ENCODE measurements at places on chromosomes 11 and 22.

DNA sequence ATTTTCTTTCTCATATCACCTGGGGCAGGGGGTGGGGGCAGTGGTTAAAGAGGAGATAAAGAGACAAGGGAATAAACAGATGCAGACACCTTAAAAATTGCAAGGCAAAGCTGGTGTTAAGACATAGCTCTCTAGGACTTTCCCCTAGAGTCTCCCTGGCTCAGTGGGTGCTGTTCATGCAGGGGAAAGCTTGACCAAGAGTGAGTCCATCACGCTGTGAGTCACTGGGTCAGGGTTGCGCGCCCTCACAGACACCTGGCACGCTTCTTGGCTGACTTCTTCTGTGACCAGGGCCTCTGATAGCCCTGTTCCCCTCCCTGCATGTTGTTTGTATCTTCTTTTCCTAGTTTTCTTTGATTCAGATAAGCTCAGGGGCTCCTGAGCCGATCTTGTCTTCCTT, 31.9 kb downstream of the COMMD9 start:
- no peak for DNase-seq

DNA sequence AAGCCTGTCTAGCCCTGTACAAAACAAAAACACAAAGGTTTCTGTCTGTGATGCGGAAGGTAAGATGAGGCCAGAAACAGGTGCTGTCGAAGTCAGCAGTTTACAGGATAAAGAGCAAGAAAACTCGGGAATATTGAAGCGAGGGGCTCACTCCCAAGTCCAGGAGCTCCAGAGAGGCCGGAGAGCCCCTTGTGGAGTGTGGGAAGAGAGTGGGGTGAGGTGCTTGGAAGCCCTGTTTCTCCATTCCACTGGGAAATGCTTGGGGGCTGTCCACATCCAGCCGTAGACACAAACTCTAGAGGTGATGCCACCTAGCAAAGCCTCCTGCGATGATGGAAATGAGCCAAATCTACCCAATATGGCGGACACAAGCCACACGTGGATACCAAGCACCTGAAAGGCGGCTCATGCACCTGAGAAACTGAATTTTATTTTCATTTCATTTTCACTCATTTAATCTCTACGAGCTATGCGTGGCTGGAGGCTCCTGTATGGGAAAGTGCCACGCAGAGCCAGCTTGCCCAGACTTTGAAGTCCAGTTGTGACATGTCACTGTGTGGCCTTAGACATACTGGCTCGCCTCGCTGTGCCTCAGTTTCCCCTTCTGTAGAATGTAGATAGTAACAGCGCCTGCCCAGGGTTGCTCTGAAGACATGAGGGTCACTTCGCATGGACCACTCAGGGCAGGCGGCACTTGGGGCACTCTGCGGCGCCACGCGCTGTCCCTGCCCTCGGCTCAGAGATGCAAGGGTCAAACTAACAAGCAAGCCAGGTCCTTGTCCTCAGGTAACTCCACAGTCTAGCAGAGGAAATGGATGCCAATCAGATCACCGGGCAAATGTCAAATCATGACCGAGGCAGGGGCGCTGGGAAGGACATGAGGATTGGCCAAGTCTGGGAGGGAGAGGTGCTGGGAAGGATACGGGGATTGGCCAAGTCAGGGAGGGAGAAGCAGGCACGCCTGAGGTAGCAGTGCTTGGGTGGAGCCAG, 684.7 kb downstream of the TBC1D22A start:
- no peak for DNase-seq

DNA sequence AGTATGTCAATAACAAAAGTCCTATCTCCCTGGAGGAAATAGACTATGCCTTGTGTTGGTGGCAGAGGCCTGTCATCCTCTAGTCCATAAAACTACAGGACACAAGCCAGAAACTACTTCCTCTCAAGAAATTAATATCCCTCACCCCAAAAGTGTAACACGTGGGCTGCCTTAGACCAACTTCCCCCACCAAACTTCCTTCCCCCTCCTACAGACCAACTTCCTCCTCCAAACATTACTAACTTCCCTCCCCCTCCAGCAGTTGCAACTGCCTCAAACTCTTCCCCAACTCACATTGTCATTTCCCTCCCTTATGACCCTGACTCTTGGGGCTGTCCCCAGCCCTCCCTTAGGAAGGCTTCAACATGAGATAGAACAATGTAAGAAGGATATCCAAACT, 6.3 kb downstream of the OR52K2 start:
- DNase-seq = no peak

DNA sequence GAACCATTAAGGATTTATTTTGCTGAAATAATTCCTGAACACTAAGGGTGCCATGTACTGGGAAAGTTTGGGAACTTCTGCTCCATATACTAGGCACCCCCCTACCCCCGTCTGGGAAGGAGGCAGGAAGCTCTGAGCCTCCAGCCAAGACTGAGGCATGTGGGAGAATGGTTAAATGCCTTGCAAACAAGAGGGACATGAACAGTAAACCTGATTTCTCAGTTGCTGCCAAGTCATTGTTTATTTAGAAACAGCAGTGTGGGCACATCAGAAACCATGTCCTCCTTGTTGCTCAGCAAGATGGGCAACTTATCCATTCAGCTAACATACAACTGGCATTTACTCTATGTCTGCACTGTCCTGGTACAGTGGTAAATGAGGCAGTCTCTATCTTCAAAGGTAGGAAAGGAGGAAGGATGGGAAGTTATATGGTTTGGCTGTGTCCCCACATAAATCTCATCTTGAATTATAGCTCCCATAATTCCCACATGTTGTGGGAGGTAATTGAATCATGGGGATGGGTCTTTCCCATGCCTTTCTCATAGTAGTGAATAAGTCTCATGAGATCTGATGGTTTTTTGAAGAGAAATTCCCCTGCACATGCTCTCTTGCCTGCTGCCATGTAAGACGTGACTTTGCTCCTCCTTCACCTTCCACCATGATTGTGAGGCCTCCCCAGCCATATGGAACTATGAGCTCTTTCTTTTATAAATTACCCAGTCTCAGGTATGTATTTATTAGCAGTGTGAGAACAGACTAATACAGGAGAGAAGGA, 459.1 kb downstream of the MIAT start:
- DNase-seq = no peak

DNA sequence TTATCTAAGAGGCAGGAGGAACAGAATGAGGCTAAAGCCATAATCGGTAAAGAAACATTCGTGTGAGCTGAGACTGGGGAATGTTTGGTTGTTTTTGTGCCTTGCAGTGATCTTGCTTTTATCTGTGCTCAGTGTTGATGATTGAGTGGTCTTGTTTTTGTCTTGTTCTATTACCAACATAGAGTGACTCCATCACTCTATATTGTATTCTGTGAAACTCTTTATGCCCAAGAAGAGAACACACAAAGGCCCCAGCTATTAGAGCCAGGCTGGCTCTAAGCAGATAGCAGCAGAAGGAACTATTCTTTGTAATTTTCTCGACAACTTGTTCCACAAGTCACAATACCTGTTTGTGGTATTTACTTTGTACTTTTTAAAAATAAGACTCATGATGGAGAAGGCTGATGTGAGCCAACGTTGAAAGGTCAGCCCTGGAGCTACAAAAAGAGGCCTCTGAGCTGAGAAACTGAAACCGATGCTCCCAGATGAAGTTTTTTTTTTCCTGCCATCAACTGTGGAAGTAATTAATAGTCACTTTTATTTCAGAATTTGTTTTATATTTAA, 68.4 kb downstream of the LARGE1 start:
- DNase-seq = no peak

- DNase-seq = no peak
Measured at GRCh38 chr22:41184679-41185078, 20.4 kb upstream of the L3MBTL2 start.

GRCh38 chr22:50098052-50098451, 8.2 kb downstream of the MOV10L1 start:
- DNase-seq = no peak

- no peak for DNase-seq
Measured at GRCh38 chr22:17972385-17973191, 51.8 kb downstream of the MICAL3 start.

DNA sequence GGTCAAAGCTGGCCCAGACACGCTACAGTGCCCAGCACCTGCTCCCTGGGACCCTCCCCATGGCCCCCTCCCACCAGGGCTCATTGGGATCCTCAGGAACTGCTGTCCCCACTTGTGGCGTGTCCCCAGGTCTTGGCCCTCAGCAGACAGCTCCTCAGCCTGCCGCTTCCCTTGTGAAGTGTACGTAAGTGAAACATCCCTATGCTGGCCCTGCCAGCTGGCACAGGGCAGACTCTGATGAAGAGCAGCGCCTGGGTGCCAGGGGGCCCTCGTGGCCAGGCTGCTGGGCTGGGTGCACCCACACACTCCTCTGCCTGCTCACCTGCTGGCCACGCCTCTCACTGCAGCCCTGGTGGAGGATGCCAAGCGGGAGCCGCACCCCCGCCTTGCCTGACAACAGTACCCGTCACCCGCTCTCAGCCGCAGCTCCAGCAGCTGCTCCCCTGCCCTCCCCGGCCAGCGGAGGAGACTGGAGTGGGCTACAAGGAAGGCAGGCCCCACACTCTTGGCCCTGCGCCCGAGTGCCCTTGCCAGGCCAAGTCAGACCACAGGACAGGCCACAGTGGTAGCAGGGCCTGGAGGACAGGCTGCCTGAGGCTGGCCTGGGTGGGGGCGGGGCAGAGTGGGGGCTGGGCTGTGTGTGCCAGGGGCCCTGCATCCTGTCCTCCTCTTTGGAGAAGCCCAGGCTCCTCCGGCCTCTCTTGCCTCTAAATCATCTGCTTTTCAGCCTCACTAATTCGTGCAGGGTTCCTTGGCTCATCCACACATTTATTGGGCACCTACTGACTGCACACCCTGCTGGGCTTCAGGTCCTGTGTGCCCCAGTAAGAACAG, 39.5 kb downstream of the IGF2 start:
- DNase-seq = peak; percentile 94

DNA sequence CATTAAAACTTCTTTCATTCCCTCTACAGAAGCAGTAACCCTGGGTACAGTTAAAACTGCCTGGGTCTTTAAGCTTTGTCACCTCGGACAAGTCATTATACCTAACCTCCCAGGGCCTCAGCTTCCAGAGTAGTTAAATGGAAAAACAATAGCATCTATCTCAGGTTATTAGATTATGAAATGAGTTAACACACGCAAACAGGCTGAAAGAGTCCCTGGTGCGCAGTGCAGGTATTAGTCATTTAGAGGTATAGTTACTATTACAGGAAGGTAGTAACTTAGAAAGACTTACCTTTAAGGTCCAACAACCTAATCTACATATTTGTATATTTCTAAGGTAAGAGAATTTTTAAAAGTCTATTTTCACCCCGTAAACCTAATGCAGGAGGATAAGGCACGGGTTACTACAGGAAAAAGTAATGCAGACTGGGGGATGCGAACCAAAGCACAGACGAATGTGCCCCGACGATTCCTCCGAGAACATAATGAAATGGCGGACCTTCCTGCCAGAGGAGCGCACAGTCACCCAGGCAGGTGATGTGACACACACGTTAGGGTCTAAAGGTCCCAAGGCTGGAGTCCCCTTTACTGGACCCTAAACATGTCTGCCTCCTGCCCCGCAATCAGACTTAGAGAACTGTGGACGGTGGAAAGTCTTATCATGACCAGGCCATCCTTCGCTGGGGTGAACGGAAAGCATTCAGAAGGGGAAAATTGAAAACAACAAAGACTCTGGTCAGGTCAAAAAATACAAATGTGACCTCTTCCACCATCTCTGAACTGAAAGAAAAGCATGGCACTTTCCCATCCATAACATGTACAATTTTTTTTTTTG, 1.3 kb downstream of the NAP1L4 start:
- no peak for DNase-seq

- no peak for DNase-seq
Measured at GRCh38 chr22:43484227-43484626, 72.4 kb downstream of the MPPED1 start.

- DNase-seq = no peak
Measured at GRCh38 chr11:47480762-47481161, 31.8 kb upstream of the RAPSN start.

DNA sequence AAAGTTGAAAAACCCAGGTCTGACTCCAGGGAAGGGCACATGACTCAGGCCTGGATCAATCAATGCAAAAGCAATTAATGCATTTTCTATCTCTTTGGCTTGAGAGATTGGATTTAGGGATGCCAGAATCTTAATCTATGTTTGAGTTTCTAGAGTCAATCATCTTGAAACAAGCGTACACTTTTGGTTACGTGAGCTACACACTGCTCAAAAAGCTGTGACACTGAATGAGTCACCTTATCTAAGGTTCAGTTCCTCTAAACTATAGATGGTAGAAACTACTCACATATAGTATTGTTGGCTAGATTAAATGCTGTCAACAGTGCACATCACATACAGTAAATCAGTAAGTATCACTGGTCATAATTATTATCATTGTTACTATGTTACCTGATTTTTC, 24.2 kb downstream of the MRE11 start:
- no peak for DNase-seq

DNA sequence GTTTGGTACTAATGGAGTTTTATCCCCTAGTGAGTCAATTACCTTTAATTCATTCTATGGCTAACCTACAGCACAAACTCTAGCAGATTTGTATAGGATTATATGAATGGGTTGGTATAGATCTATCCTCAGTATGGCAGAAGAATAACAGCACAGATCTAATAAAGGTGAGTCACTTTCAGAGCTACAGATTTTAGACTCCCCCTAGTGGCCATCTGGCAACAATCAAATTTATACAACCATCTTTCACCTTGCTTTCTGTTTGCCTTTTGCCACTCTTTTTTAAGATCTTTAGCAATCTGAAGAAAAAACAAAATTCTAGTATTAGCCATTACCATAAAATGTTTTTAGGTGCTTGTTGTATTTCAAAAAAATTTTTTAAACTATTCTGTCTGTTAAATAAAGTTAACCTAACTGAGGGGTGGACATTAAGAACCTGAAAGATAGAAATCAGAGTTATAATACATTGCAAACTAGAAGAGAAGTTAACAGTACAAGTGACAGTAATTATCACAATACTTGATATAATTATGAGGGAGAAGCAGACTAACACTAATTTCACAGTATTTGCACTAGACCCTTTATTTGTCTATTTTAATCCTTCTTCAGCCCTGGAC, 25.8 kb downstream of the DDIAS start:
- DNase-seq = peak; percentile 52
